Mesothelial cell of epicardium (in vitro differentiated cells): ENCODE measurements at places on chromosomes 3 and 15. TPM values are rescaled to one million over a fixed set of nuclear protein-coding genes. Genes with fewer than 3 reads are reported as not detected.

Gene ARGFX
- not detected in 3 replicates for total RNA-seq

Gene ATP8B4
- total RNA-seq, result 1.4 to 2.1 TPM (median 1.8 TPM) in 3 replicates

Gene PLA2G4F
- 0.91 to 1.5 TPM (median 1.5 TPM) in 3 replicates for total RNA-seq

Gene SV2B
- 0.14 to 0.29 TPM (median 0.18 TPM) in 3 replicates for total RNA-seq

DNA sequence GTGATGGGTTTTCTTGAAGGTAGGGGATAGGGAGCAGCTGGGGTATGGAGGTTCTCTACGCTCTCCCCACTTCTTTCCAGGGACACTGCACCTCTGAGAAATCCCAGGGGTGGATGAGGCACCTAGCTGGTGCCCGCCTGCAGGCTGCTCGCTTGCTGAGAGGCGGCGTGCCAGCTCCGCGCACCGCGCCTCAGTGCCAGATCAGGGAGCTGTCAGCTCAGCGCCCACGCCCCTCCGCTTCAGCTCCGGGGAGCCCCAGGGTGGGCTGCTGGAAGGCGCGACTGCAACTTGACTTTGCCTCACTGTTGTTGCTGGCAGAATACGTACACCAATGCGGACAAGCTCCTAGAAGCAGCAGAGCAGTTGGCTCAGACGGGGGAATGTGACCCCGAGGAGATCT lies 345.7 kb upstream of the UMPS start:
- no peak overlapping the region for H3K27ac ChIP-seq
- no peaks in the 10 kb centered on the region for H3K27me3 ChIP-seq
- no peak overlapping the region for H3K4me3 ChIP-seq
- no peak for DNase-seq
- peaks cover 27% of the 10 kb centered on the region for H3K4me1 ChIP-seq
